ENCODE measurements at places on chromosomes 4 and X.

GRCh38 chrX:9456250-9457074, 8.4 kb upstream of the TBL1X start:
- no peaks in the 10 kb centered on the region for H3K27me3 ChIP-seq
- H3K27ac ChIP-seq: peak overlapping the region; percentile 80
- no peak overlapping the region for H3K4me3 ChIP-seq

DNA sequence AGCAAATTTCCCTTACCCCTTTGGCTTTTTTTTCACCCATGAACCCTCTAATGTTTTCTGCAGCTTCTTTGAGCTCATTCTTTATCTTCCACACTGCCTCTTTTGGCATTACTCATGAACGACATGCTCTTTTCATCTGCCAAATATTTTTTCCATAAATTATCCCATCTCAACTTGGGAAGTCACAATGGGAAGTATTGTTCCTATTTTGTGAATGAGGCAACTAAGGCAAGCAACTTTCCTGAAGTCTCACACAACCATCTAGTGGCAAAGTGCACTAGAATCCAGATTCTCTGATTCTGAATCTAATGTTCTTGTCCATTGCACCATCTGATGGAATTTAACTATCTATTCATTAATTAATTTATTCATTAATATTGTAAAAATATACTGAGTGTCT, 625 bp downstream of the RTL9 start:
- H3K4me3 ChIP-seq: no peak overlapping the region
- H3K36me3 ChIP-seq: no peaks in the 10 kb centered on the region
- no peaks in the 10 kb centered on the region for H3K4me1 ChIP-seq
- no peak for DNase-seq

GRCh38 chrX:9257718-9258420, 207.0 kb upstream of the TBL1X start:
- no peak for DNase-seq
- no peaks in the 10 kb centered on the region for H3K36me3 ChIP-seq
- no peaks in the 10 kb centered on the region for H3K27me3 ChIP-seq

- peak overlapping the region; percentile 86 for H3K4me3 ChIP-seq
- no peaks in the 10 kb centered on the region for H3K4me1 ChIP-seq
- no peak for DNase-seq
Observed at GRCh38 chrX:18426004-18426320, 554 bp downstream of the CDKL5 start.

DNA sequence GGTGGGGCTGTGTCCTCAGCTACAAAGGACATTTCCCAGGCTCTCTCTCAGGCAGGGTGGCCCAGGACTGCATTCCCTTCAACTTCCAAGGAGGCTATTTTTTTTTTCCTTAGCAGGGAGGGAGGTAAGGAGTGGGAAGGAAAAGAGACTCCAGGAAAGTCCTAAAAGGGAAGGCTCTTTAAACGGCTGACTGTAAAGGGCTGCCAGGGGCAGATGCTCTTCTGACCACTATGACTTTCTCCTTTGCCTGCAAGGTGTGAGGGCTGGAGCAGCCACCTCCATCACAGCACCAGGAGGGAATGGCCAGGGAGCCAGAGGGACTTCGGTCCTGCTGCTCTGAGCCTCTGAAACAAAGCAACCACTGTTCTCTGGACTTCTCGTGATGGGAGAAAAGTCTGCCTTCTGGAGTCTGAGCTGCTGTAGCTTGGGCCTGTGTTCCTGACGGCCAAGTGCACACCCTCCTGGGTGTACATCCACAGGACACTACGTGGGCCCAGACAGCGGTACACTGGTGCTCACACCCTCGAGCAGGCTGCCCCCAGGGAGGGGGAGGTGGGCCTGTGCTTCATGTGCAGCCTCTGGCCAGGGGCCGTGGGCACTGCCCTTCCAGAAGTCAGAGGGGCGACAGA, 17.9 kb downstream of the NAT8L start:
- no peak overlapping the region for H3K27ac ChIP-seq
- no peaks in the 10 kb centered on the region for H3K36me3 ChIP-seq
- no peak for DNase-seq

- no peak overlapping the region for H3K4me3 ChIP-seq
- peaks cover 50% of the 10 kb centered on the region for H3K36me3 ChIP-seq
- H3K27me3 ChIP-seq: no peaks in the 10 kb centered on the region
Observed at GRCh38 chr4:2834001-2834921, 9.4 kb upstream of the ADD1 start.

- H3K36me3 ChIP-seq: peaks cover 2% of the 10 kb centered on the region
- H3K27ac ChIP-seq: no peak overlapping the region
- H3K27me3 ChIP-seq: no peaks in the 10 kb centered on the region
- H3K4me1 ChIP-seq: peaks cover 38% of the 10 kb centered on the region
- H3K4me3 ChIP-seq: peak overlapping the region; percentile 89
Observed at GRCh38 chrX:38807873-38808272, 6.6 kb downstream of the MID1IP1 start.

DNA sequence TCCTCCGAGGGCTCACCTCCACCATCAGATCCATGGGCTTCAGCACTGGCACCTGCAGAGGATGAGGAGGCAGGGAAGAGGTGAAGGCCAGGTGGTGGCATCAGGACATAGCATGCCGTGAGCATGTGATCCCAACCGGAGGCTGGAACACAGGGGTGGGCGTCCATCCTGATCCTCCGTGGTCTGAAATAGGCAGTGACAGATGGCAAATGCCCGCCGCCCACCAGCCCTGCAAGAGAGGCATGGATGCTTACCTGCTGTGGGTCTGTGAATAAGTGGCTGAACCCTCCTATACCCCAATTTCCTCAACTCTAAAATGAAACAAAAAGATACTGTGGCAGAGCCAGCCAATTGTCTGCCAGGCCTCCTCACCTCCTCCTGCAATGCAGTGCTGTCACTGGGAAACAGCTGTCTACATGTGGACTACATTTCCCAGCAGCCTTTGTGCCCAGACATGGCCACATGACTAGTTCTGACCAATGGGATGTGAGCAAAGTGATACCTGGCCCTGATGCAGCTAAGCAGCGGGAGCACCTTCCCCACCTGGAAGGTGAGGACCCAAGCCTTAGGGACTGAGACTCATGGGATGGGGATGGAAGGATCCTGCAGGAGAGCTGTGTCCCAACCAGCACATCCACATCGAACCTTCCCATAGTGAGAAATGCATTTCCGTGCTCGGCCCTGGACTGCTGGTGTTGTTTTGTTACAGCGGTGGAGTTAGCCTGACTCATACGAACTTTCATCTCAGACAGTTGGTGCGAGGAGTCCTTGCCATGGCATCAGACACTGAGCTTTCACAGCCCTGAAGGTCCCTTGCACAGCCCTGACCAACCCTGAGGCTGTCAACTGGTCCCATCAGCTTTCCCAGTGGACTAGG, 99.5 kb downstream of the PPP2R2C start:
- no peak for DNase-seq
- no peaks in the 10 kb centered on the region for H3K36me3 ChIP-seq
- no peak overlapping the region for H3K27ac ChIP-seq
- H3K27me3 ChIP-seq: no peaks in the 10 kb centered on the region
- no peaks in the 10 kb centered on the region for H3K4me1 ChIP-seq

DNA sequence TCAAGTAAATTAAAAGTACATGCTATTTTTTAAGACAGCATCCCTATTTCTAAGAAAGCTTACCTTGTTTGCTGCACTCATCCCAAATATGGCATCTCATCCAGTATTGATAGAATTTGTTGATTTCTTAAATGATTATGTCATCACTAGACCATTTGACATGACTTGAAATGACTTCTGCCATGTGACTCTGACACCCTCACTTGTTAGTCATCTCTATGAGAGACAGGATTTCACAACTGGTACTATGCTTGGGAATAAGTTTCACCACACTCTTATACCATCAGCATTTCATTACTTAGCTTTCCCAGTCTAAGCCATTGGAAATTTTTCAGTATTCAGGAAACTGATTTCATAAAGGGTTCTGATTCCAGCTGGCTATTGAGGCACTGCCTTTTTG, 55.3 kb downstream of the TMPRSS11F start:
- DNase-seq: no peak
- no peaks in the 10 kb centered on the region for H3K27me3 ChIP-seq
- no peak overlapping the region for H3K27ac ChIP-seq
- H3K4me1 ChIP-seq: no peaks in the 10 kb centered on the region

GRCh38 chrX:118370921-118371624, 25.2 kb downstream of the WDR44 start:
- H3K4me1 ChIP-seq: no peaks in the 10 kb centered on the region
- H3K27ac ChIP-seq: no peak overlapping the region
- H3K27me3 ChIP-seq: no peaks in the 10 kb centered on the region
- no peaks in the 10 kb centered on the region for H3K36me3 ChIP-seq

GRCh38 chr4:41141900-41142299, 72.4 kb downstream of the APBB2 start:
- H3K4me3 ChIP-seq: no peak overlapping the region
- H3K27me3 ChIP-seq: no peaks in the 10 kb centered on the region
- H3K36me3 ChIP-seq: no peaks in the 10 kb centered on the region
- H3K4me1 ChIP-seq: no peaks in the 10 kb centered on the region
- no peak overlapping the region for H3K27ac ChIP-seq

- H3K36me3 ChIP-seq: no peaks in the 10 kb centered on the region
- no peak for DNase-seq
- H3K27ac ChIP-seq: no peak overlapping the region
- H3K27me3 ChIP-seq: peaks cover 4% of the 10 kb centered on the region
- H3K4me1 ChIP-seq: no peaks in the 10 kb centered on the region
Observed at GRCh38 chr4:11312389-11312788, 116.3 kb downstream of the HS3ST1 start.
